ENCODE measurements at places on chromosomes 2 and 18. TPM values are rescaled to one million over a fixed set of nuclear protein-coding genes. Genes with fewer than 3 reads are reported as not detected.

GRCh38 chr2:145288650-145289496 is 769.0 kb upstream of the ZEB2 start:
- ATAC-seq: no peak

- ATAC-seq: no peak
Observed at GRCh38 chr18:79070486-79070885, 1.3 kb downstream of the ATP9B start.

DNA sequence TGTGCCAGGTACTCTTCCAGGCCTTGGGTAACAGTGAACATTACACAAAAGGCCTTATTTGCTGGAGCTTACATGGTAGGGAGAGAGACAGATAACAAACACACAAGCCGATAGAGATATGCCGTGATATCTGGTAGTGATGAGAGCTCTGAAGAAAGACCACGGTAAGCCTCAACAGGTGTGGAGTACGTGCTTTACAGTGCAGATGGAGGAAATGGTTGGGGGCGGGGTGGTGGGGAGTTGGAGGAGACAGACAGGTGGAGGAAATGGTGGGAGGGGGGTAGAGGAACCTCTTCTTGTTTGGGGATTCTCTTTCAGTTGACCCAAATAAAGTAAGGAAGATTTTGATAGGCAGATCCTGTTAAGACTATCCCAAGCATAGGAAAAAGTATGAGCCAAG is 141.1 kb upstream of the ALPP start:
- no peak for ATAC-seq

DNA sequence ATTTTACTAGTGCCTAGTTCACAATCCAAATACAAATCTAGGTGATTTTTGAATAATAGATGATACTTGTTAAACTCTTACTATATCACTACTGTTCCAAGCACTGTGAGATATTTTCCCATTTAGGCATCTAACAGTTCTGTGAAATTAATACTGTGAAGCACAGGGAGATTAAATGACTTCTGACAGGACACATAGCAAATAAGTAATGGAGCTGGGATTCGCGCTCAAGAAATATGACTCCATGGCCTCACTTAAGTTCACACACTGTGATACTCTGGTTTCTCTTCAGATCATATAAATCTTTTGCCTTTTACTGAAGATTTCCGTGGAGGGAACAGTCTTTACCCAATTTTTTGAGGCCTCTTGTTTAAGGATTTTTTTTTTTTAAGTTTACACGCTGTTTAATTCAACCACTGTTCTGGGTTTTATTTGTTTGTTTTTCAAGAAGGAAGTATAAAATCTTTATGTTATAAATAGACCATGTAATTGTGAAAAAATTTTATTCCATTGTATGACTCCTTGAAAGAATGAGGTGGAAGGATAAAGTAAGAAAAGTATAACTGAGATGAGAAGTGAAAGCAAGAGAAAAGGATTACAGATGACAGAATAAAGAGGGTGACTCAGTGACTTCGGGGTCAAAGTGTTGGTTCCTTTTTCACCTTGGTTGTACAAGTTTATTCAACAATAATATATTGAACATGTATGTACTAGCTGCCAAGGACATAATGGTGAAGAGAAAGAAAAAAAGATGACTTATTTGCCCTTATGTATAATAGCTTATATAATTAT is 30.2 kb downstream of the RBM45 start:
- ATAC-seq: no peak

- no peak for ATAC-seq
Observed at GRCh38 chr2:16487686-16488085, 177.9 kb downstream of the CYRIA start.

DNA sequence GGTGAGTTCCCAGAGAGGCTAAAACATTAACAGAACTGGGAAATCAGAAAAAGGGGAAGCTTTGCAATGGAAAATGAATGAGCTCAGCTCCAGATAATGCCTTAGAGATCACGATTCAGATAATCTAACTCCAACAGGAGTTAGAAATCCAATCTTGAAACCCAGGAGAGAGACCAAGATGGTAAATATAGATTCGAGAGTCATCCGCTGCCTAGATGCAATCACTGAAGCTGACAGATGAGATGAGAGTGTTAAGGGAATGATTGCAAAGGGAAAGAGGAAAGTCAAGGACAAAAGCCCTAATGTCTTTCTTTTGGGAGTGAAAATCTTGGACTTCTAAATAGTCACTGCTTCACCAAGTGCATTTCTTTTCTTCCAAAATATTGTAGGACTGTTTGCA is 722.0 kb downstream of the EPHA4 start:
- no peak for ATAC-seq

The SPAG16 gene
- 38.6 TPM for total RNA-seq

The GNAL gene
- total RNA-seq: 17.3 TPM
